ENCODE measurements at places on chromosomes 1 and 21.

GRCh38 chr1:10046356-10047085 lies 13.8 kb downstream of the UBE4B start:
- no peak for DNase-seq

DNA sequence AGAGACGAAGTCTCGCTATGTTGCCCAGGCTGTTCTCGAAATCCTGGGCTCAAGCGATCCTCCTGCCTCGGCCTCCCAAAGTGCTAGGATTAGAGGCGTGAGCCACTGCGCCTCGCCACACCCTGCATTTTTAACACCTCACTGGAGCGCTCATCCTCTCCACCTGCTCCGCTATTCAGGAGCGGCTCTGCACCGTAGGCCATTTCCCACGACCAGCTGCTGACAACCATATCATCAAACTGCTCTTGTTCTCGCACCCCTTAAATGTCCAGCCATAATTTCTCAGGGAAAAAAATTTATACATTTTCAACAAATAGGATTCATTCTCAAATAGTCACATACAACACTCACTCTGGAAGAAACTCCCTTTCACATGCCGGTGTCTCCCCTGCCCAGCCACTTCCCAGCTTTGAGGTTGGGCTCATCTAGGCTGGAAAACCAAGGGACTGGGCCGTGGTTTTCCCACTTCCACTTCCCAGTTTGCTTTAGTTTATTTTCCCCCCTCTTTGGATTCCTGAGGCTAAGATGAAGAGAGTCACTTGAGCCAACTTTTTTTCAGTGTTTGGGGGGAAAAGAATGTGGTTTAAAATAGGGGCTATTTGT lies 639 bp upstream of the IPO9 start:
- no peak for DNase-seq

GRCh38 chr1:163813251-163813650 lies 491.5 kb downstream of the NUF2 start:
- no peak for DNase-seq

- no peak for DNase-seq
Observed at GRCh38 chr1:213790565-213790964, 197.2 kb upstream of the PROX1 start.

DNA sequence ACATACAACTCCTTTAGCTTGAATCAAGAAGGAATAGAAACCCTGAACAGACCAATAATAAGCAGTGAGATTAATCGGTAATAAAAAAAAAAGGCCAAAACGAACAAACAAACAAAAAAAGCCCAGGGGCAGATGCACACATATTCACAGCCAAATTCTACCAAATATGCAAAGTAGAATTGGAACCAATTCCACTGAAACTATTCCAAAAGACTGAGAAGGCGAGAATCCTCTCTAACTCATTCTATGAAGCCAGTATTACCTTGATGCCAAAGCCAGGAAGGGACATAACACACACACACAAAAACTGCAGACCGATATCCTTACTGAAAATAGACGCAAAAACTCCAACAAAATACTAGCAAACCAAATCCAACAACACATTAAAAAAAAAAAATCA lies 161.6 kb downstream of the ASTN1 start:
- no peak for DNase-seq

DNA sequence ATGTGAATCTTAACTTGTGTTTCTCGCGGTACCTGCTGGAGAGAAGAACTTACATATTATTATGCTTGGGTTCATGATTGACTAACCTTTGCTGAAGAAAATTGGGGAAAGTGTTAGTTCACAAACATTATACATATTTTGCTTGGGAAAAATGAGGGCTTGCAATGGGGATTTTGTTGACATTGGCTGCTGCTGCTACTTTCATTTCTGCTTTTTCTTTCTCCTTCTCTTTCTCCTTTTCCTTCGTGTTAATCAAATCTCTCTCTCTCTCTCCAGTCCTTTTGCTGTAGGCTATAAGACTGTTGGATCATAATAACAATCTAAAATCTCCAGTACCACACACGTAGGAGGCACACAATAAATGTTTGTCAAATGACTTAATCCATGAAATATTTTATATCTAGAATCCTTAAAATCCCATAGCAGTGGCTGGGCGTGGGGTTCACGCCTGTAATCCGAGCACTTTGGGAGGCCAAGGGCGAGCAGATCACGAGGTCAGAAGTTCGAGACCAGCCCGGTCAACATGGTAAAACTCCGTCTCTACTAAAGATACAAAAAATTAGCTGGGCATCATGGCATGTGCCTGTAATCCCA lies 23.0 kb downstream of the IRF2BP2 start:
- no peak for DNase-seq

- no peak for DNase-seq
Observed at GRCh38 chr1:222592171-222592570, 2.4 kb upstream of the TAF1A start.

GRCh38 chr1:67674260-67675011 lies 10.6 kb upstream of the GADD45A start:
- no peak for DNase-seq

GRCh38 chr1:46575300-46575699 lies 23.9 kb upstream of the KNCN start:
- DNase-seq, result no peak

Data from cerebellar nuclear complex (tissue), 1 donor.